Activated CD4-positive, alpha-beta T cell treated with anti-CD3 and anti-CD28 coated beads for 36 hours (primary cell): ENCODE measurements at places on chromosomes 6 and 20. TPM values are rescaled to one million over a fixed set of nuclear protein-coding genes. Genes with fewer than 3 reads are reported as not detected.

DNA sequence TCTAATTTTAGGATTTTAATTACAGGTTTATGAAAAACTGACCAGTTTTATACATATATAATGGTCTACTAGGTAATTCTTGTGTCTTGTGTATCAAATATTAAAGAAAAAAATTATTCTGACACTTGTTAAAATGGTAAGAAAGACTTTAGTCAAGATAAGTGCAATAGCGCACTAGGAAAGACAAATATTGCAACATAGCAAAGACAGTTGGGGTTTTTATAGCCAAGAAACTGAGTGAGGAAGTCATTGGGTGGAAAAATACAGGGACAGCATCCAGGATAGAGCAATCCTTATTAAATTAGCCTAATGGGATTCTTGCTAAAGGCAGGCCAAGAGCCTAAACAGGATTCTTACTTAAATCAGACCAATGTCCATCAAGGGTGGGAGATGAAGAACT, 71.1 kb downstream of the ROS1 start:
- H3K36me3 ChIP-seq = no peaks in the 10 kb centered on the region
- H3K4me1 ChIP-seq = no peaks in the 10 kb centered on the region
- no peak overlapping the region for H3K27ac ChIP-seq
- DNase-seq = no peak

- no peak for DNase-seq
- H3K36me3 ChIP-seq = no peaks in the 10 kb centered on the region
- no peak overlapping the region for H3K4me3 ChIP-seq
These were observed 170.8 kb downstream of the MRPL14 start for GRCh38 chr6:43956478-43956877.

Gene C20orf96
- 7.0 TPM for total RNA-seq

Gene GHRH
- total RNA-seq = not detected

- H3K36me3 ChIP-seq = no peaks in the 10 kb centered on the region
- no peak for DNase-seq
- no peak overlapping the region for H3K4me3 ChIP-seq
- peaks cover 17% of the 10 kb centered on the region for H3K27me3 ChIP-seq
These were observed 119.3 kb downstream of the QRSL1 start for GRCh38 chr6:106748547-106749207.

- peaks cover 20% of the 10 kb centered on the region for H3K27me3 ChIP-seq
- no peaks in the 10 kb centered on the region for H3K4me1 ChIP-seq
- no peak for DNase-seq
These were observed 32.4 kb upstream of the TPBG start for GRCh38 chr6:82331031-82331773.

GRCh38 chr6:88761237-88762031, 202.0 kb downstream of the RNGTT start:
- no peaks in the 10 kb centered on the region for H3K4me1 ChIP-seq
- no peak overlapping the region for H3K27ac ChIP-seq
- H3K4me3 ChIP-seq = no peak overlapping the region
- peaks cover 13% of the 10 kb centered on the region for H3K36me3 ChIP-seq

GRCh38 chr6:91149246-91149955, 562.5 kb upstream of the MAP3K7 start:
- no peaks in the 10 kb centered on the region for H3K4me1 ChIP-seq
- no peak for DNase-seq
- H3K27me3 ChIP-seq = peaks cover 4% of the 10 kb centered on the region
- H3K27ac ChIP-seq = no peak overlapping the region

GRCh38 chr6:44480097-44480541, 92.6 kb downstream of the CDC5L start:
- no peak overlapping the region for H3K27ac ChIP-seq
- no peaks in the 10 kb centered on the region for H3K36me3 ChIP-seq
- H3K4me3 ChIP-seq = no peak overlapping the region
- H3K4me1 ChIP-seq = no peaks in the 10 kb centered on the region
- DNase-seq = no peak
- H3K27me3 ChIP-seq = no peaks in the 10 kb centered on the region

DNA sequence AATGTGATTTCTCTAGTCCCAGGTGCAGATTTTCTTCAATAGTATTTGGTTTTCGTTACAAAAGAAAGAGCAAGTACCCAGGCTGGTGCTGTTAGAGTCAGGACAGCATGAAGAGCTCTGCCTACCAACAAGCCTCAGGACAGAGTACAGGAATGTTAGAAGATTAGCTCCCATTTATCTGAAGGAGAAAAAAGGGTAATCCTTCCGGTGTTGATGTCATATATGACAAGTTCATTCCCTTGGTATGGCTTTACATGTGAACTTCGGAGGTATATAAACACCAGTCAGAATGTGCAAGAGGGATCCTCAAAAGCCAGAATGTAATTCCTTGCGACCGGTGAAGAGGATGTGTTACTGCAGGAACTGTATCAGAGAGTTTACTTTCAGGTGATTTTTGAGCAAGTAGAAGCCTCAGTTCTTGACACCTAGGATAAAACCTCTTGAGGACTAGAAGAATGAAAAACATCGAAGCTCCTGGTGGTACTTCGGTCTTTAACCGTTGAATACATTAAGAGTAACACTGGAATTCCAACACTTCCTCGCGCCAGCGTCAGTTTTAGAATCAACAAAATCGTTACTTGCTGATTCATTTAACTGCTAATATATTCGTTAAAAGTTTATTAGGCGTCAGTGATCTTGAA, 194.2 kb upstream of the ZNF184 start:
- H3K36me3 ChIP-seq = no peaks in the 10 kb centered on the region
- no peak for DNase-seq
- H3K27ac ChIP-seq = no peak overlapping the region

Gene KCNK17
- total RNA-seq = not detected

DNA sequence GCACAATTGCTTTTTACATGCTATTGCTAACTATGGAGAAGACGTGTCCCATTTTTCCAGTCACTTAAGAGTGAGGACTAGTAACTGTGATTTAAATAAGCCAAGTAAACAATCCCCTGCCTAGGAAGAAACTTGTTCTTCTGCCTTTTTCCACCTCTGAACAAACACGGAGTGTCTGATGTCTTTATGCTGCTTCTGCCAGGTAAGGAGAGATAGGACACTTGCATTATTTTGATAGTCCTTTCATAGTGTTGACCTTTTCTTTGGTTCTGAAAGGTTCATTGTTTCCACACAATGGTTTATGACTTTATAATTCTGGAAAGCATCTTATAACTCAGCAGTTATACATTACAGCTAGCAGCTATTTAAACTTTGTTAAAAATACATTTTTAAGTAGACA, 8.4 kb downstream of the LRP11 start:
- H3K27me3 ChIP-seq = peaks cover 5% of the 10 kb centered on the region
- no peak for DNase-seq
- H3K27ac ChIP-seq = no peak overlapping the region
- peaks cover 17% of the 10 kb centered on the region for H3K4me1 ChIP-seq
- H3K4me3 ChIP-seq = no peak overlapping the region

DNA sequence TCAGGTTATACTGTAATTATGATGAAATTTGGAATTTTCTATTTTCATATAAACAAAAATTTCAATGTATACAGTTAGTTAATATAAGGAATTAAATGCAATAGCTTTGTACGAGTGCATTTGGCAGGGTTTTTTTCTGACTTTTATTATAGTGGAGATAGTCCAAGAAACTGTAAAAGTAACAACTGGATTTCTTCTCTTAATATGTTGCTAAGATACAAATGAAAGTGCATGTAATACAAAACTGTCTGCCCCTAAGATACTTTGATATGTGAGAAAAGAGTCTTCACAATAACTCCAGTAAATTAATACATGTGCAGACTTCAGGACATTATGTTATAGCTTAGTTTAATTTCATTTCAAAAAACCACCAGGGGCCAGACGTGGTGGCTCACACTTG, 721.4 kb downstream of the CBLN4 start:
- H3K36me3 ChIP-seq = no peaks in the 10 kb centered on the region
- H3K27ac ChIP-seq = no peak overlapping the region
- H3K4me3 ChIP-seq = no peak overlapping the region
- no peak for DNase-seq
- no peaks in the 10 kb centered on the region for H3K4me1 ChIP-seq

Gene SMLR1
- not detected for total RNA-seq

DNA sequence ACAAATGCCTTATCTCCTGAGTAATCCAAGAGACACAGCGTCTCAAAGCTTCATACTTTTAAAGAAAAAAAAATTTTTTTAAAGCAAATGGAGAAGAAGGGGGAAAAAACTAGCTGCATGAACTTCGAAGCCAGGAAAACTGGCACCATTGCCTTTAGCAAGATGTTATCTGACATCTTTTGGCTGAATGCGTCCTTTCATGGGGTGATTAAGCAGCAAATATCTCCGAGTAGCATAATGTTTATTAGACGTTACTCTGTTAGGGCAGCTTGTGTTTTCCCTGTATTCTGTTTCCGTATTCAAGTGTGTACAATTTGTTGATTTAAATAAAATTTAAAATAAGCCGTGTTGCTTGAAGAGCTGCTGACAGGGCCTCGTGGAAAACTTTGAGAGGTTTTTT, 76.5 kb upstream of the TSHZ2 start:
- no peaks in the 10 kb centered on the region for H3K36me3 ChIP-seq
- H3K4me1 ChIP-seq = peaks cover 6% of the 10 kb centered on the region
- H3K27me3 ChIP-seq = peaks cover 6% of the 10 kb centered on the region
- no peak overlapping the region for H3K4me3 ChIP-seq
- no peak for DNase-seq
- H3K27ac ChIP-seq = no peak overlapping the region

DNA sequence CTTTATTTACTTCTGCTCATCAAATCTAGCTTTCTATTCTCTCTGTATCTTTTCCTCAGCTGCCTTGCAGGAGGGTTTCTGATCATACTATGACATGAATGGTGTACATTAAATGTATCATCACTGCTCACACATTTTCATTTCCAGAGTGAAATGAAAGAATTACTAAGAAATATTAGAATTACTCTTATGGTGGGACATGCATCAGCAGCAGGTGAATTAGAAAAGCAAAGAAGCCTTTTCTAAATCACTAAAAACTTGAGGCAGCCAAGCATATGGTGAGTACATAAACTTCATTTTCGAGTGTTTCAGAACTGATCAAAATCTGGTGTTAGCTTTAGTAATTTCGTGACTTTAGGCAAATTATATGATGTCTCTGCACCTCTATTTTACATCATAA, 23.6 kb downstream of the IL17A start:
- peaks cover 22% of the 10 kb centered on the region for H3K4me1 ChIP-seq
- DNase-seq = no peak
- peaks cover 10% of the 10 kb centered on the region for H3K27me3 ChIP-seq
- H3K27ac ChIP-seq = peak overlapping the region; percentile 44
- H3K4me3 ChIP-seq = no peak overlapping the region

Gene CRYBG1
- 26.2 TPM for total RNA-seq

Gene ANKRD66
- total RNA-seq = not detected

Gene VSTM2L
- total RNA-seq = not detected

Gene HLA-DQA2
- not detected for total RNA-seq

GRCh38 chr6:138691595-138692057, 81.9 kb upstream of the CCDC28A start:
- DNase-seq = no peak
- H3K4me3 ChIP-seq = peak overlapping the region; percentile 63
- H3K4me1 ChIP-seq = peaks cover 10% of the 10 kb centered on the region
- no peak overlapping the region for H3K27ac ChIP-seq

Gene MANEA
- 22.4 TPM for total RNA-seq

GRCh38 chr6:16473908-16474771, 235.8 kb downstream of the GMPR start:
- DNase-seq = peak; percentile 32
- no peaks in the 10 kb centered on the region for H3K27me3 ChIP-seq
- peaks cover 79% of the 10 kb centered on the region for H3K4me1 ChIP-seq

DNA sequence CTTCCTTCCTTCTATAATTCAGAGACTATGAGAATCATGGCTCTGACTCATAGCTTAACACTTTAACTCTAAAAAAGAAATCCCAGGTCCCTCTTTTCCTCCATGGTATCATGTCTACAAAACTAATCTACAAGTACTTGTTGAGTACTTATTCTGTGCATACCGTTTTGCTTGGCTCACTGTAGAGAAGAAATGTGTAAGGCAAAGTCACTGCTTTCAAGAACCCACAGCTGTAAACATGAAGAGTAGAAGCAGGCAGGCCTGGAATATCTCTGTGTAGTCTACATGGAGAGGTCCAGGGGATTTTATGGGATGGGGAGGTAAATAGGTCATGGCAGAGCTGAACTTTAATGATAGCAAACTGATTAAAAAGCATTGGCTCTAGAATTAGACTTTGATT, 13.8 kb downstream of the SPINT3 start:
- peaks cover 32% of the 10 kb centered on the region for H3K27me3 ChIP-seq
- H3K27ac ChIP-seq = no peak overlapping the region
- H3K36me3 ChIP-seq = no peaks in the 10 kb centered on the region
- no peak overlapping the region for H3K4me3 ChIP-seq

Gene KCNK15
- 1.4 TPM for total RNA-seq

GRCh38 chr6:168190646-168191443, 111.8 kb upstream of the FRMD1 start:
- H3K4me1 ChIP-seq = no peaks in the 10 kb centered on the region
- no peak overlapping the region for H3K4me3 ChIP-seq
- no peaks in the 10 kb centered on the region for H3K36me3 ChIP-seq
- no peak overlapping the region for H3K27ac ChIP-seq
- peaks cover 8% of the 10 kb centered on the region for H3K27me3 ChIP-seq

Gene LAMA2
- total RNA-seq = 0.80 TPM

DNA sequence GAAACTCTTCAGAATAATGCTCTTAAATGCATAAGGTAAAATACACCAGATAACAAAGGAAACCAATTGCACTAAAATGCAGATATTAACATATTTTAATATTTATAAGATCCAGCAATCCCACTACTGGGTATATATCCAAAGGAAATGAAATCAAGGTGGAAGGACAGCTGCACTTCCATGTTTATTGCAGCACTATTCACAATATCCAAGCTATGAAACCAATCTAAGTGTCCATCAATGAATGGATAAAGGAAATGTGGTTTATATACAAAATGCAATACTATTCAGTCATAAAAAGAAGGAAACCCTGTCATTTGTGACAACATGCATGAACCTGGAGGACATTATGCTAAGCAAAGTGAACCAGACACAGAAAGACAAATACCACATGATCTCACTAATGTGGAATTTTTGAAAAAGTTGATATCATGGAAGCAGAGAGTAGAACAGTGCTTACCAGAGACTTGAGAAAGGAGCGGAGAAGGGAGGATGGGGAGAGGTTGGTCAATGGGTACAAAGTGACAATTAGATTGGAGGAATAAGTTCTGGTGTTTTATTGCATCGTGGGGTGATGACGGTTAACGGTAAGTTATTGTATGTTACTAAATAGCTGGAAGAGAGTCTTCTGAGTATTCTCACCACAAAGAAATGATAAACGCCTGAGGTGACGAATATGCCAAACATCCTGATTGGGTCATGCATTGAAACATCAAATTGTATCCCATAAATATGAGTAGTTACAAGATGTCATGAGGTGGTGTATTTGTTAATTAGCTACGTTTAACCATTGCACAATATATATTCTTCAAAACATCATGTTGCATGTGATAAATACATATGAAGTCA, 37.9 kb upstream of the RNF24 start:
- no peak overlapping the region for H3K4me3 ChIP-seq
- DNase-seq = no peak
- no peaks in the 10 kb centered on the region for H3K36me3 ChIP-seq
- no peaks in the 10 kb centered on the region for H3K27me3 ChIP-seq
